A549 treated with AZD2906 at 1 μM for 4 hours (cell line): ENCODE measurements at places on chromosomes 4 and X. TPM values are rescaled to one million over a fixed set of nuclear protein-coding genes. Genes with fewer than 3 reads are reported as not detected.

The MID2 gene
- 6.9 to 11.4 TPM (median 8.2 TPM) in 5 replicates for total RNA-seq

The GASK1B gene
- total RNA-seq: 0.25 to 0.41 TPM (median 0.34 TPM) in 5 replicates

The CSN1S1 gene
- total RNA-seq: not detected in 5 replicates

The MAOA gene
- total RNA-seq: 0.51 to 1.2 TPM (median 0.81 TPM) in 5 replicates

The ZMAT1 gene
- total RNA-seq: 0.01 to 0.07 TPM (median 0.03 TPM) in 5 replicates

The SSX3 gene
- total RNA-seq: not detected in 5 replicates

The FGFBP2 gene
- 0.17 to 0.41 TPM (median 0.34 TPM) in 5 replicates for total RNA-seq

The NRK gene
- not detected in 5 replicates for total RNA-seq

The TMEM47 gene
- 1.1 to 1.6 TPM (median 1.5 TPM) in 5 replicates for total RNA-seq

The SYTL4 gene
- total RNA-seq: 1.8 to 3.3 TPM (median 2.5 TPM) in 5 replicates

The SPATA18 gene
- total RNA-seq: 3.9 to 4.5 TPM (median 4.3 TPM) in 5 replicates

The UGT2B17 gene
- not detected in 5 replicates for total RNA-seq

The IGSF1 gene
- total RNA-seq: 0.26 to 0.32 TPM (median 0.27 TPM) in 5 replicates

The NWD2 gene
- total RNA-seq: 0.01 TPM in 1 of 5 replicates, not detected in the others

The JCHAIN gene
- total RNA-seq: 0.10 to 0.24 TPM (median 0.16 TPM) in 3 of 5 replicates, not detected in the others

The CFAP99 gene
- total RNA-seq: 0.05 to 0.16 TPM (median 0.08 TPM) in 3 of 5 replicates, not detected in the others

The PNMA6F gene
- total RNA-seq: not detected in 5 replicates

The NEUROG2 gene
- total RNA-seq: 0.03 TPM in 1 of 5 replicates, not detected in the others

The NSUN7 gene
- total RNA-seq: 0.20 to 0.40 TPM (median 0.26 TPM) in 5 replicates

The TLR1 gene
- 0.11 to 0.33 TPM (median 0.18 TPM) in 5 replicates for total RNA-seq

The PCYT1B gene
- total RNA-seq: 0.02 to 0.08 TPM (median 0.02 TPM) in 5 replicates

The JADE3 gene
- 10.1 to 14.6 TPM (median 10.9 TPM) in 5 replicates for total RNA-seq

The DNAJB14 gene
- 12.8 to 22.0 TPM (median 15.8 TPM) in 5 replicates for total RNA-seq

The ELF4 gene
- 24.0 to 29.0 TPM (median 26.2 TPM) in 5 replicates for total RNA-seq

The TCEAL4 gene
- total RNA-seq: 109 to 154 TPM (median 117 TPM) in 5 replicates

The LRIT3 gene
- 0.02 to 0.06 TPM (median 0.02 TPM) in 4 of 5 replicates, not detected in the other for total RNA-seq

The CXorf58 gene
- 0.07 to 0.22 TPM (median 0.13 TPM) in 4 of 5 replicates, not detected in the other for total RNA-seq

The CSAG1 gene
- 0.18 to 0.46 TPM (median 0.24 TPM) in 5 replicates for total RNA-seq

The RAB40A gene
- 0.06 to 0.15 TPM (median 0.10 TPM) in 5 replicates for total RNA-seq

The PABPC1L2A gene
- total RNA-seq: not detected in 5 replicates

The SPATA4 gene
- 0.13 to 0.45 TPM (median 0.24 TPM) in 5 replicates for total RNA-seq

The GEMIN8 gene
- total RNA-seq: 8.0 to 10.5 TPM (median 9.9 TPM) in 5 replicates

The GAGE1 gene
- total RNA-seq: not detected in 5 replicates

The IKBKG gene
- total RNA-seq: 36.1 to 45.9 TPM (median 43.1 TPM) in 5 replicates

The ETNPPL gene
- 0.05 to 0.07 TPM in 2 of 5 replicates, not detected in the others for total RNA-seq

The BEND2 gene
- not detected in 5 replicates for total RNA-seq
